ENCODE measurements at places on chromosomes 4 and X.

DNA sequence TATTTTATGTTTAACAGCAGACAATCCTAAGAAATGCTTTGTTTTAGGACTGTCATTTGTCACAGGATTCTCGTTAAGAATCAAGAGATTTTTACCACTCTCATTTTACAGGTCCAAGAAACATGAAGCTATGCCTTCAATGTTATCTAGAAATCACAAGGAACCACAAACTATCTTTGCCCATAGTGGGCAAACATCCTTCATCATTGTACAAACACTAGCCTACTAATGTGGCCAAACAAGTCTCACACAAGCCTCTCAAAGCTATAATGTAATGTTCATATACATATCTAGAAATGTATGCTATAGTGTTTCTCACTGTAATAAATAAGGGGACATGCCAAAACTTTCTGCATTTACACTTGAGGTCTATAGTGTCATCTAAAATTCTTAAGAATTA lies 26.8 kb downstream of the ZMAT1 start:
- DNase-seq: no peak

GRCh38 chr4:118957722-118958445 lies 69.2 kb downstream of the SYNPO2 start:
- no peak for DNase-seq

- DNase-seq: peak; percentile 26
These were observed 4.3 kb upstream of the SLC4A4 start for GRCh38 chr4:71334465-71334882.

DNA sequence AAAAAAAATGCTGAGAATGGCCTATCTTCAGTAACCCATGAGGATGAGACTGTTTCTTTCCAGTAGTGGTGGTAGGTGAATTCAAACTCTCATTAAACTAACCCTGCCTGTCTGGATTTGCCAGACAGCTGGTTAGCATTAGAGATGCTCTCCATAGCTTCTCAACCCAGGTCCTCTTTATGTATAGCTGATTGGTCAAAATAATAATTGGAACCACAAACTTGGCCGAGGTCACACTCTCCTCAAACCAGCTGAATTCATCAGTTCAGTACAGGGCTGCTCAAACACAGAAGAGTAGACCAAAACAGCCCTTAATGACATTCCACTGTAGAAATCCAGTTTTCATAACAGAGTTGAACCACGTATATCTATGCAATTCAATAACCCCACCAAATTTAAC lies 85.3 kb downstream of the HCCS start:
- DNase-seq: peak; percentile 49

GRCh38 chrX:13158911-13159310 lies 114.5 kb upstream of the FAM9C start:
- DNase-seq: no peak

- DNase-seq: no peak
These were observed 1420.2 kb downstream of the PCDH18 start for GRCh38 chr4:136112116-136112515.

DNA sequence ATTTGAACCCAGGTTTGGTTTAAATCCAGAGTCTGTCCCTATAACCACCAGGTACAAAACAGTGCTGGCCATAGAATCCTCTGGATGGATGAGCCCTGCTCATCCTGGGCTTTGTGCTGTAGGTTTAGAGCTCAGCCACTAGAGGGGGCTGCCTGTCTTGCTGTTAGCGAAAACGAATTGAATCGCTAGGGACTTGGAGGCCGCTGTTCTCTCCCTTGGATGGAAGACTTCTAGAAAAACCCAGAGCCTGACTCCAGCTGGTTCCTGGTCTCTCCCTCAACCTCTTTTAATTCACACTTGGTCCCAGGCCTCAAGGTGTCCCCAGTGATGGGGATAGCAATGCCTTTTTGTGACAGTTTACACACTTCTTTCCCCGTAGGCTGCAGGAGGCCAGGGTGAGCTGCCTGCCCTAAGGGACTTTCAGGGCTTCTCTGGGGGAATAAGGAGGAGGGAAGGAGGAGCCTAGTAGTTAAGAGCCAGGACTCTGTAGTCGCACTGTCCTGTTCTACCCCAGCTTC lies 8.7 kb downstream of the RIPPLY1 start:
- peak; percentile 84 for DNase-seq

GRCh38 chr4:175419236-175419718 lies 392.8 kb downstream of the GPM6A start:
- peak; percentile 97 for DNase-seq

DNA sequence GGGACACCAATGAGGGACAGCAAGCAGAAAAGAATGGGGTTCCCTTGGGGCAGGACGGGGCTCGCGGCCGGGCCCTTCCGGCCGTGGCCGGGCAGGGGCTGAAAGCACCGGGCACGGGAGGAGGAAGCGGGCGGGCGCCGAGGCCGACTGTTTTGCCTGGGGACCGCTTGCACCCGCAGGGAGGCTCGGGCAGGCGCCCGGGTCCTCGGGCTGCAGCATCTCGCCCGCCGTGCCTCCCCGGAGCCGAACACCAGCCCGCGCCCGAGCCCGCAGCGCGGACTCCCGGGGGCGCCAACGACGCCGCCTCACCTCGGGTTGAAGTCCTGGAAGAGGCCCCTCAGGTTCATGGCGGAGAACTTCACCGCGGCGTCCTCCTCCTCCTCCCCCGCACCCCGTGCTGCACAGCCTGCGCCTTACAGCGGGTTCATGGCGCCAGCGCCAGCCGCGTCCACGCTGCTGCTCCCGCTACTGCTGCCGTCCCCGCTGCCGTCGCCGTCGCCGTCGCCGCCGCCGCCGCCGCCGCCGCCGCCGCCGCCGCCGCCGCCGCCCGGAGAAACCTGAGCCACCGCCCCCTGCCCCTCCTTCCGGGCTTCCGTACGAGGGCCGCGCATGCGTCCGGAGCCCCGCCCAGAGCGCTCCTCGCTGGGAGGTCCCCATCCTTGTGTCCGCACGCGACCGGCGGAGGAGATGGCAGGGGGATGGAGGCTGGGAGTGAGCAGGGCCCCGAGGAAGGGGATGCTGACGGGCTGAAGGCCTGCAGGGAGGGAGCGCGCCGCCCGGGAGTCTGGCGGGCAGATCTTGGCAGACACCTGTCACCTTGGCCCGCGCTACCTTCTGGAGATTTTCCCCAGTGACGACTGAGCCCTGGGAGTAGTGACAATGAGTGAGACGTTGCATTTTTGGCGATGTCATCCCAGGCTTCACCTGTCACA lies at the start of gene TMEM185A:
TMEM185A (minus strand) TSS at position 559 of the 932 bp plus-strand sequence; CDS start at position 347, 212 bp downstream.
- peak; percentile 77 for DNase-seq

GRCh38 chr4:23674694-23675093 lies 215.2 kb downstream of the PPARGC1A start:
- DNase-seq: no peak

- peak; percentile 88 for DNase-seq
These were observed 44.8 kb downstream of the BANK1 start for GRCh38 chr4:101835121-101835904.

DNA sequence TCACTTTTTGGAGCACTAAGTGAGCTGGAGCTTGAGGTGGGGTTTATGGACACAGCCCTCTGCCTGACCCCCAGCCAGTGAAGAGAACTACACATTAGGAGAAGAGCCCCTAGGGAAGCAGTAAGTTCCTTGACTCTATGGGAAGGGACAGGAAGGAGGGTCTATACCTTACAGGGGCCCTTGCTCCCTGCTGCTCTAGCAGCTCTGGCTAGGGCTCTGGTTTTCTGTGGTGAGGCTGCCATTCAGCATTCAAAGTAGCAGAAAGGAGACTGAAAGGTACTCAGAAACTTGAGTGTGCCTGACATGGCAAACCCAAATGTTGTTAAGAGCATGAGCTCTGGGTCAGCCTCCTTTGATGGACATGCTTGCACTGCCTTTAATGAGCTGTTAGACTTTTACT lies 144.0 kb upstream of the KIT start:
- no peak for DNase-seq

DNA sequence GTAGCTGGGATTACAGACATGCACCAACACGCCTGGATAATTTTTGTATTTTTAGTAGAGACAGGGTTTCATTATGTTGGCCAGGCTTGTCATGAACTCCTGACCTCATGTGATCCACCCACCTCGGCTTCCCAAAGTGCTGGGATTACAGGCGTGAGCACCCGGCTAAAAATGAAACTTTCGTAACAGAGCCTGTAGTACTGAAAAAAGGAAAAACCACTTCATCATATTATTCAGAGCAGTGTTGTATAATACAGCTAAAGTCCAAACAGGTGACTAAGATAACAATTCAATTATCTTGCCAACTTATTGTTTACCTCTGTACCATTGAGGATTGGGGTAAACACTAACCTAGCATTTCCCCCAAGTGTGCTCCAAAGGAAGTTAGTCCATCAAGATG lies 43.9 kb upstream of the HPRT1 start:
- no peak for DNase-seq

- no peak for DNase-seq
These were observed 11.5 kb downstream of the ZFYVE28 start for GRCh38 chr4:2406920-2407319.

GRCh38 chrX:48598614-48599013 lies 1.3 kb downstream of the WDR13 start:
- DNase-seq: no peak

GRCh38 chr4:23754688-23755087 lies 135.2 kb downstream of the PPARGC1A start:
- DNase-seq: no peak

- DNase-seq: no peak
These were observed 195.5 kb downstream of the ZNF330 start for GRCh38 chr4:141416219-141416618.

- no peak for DNase-seq
These were observed 58.3 kb upstream of the HPGD start for GRCh38 chr4:174580597-174580996.

DNA sequence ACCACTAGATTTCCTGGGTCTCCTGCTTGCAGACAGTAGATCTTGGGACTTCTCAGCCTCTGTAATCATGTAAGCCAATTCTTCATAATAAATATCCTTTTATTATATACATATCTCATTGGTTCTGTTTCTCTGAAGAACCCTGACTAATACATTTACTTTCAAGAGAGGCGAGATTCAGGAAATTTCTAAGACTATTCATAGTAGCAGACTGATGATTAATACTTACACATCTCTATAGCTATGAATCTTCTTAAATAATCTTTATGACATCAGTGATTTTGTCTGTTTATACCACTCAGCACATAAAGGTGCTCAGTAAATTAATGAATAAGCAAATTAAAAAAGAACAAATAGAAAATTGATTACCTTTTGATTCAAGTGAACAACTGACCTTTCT lies 682.3 kb upstream of the GRID2 start:
- DNase-seq: no peak

DNA sequence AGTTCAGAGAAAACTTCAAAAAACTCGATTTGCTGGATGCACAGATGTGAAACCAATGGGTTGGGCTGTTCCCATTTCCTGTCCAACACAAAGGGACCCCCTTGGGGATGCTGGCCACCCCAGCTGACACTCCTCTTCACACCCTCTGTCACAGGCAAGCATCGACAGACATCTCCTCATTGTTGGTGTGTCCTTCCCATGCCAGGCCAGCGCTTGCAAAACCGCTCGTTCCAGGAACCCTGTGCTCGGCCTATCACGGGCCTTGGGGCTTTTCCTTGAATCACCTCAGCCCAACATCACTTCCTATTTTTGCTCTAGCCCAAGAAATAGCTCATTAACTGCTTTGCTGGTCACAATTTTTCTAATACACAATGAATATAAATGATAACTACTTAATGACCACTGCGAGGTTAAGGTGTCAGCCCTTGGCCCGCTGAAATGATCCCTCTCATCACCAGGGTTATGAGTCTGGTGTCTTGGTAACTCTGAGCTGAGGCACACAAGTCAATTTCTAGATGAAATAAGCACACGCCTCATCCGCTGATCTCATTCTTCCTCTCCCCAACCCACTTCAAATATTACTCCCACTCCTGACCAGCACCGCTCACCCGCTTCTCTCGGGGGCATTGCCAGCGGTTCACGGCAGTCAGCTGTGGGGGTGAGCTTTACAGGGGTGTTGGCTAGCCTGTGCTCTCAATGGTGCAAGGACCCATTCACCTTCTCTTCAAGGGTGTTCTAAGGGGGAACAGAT lies 32.3 kb downstream of the BCOR start:
- DNase-seq: no peak

- no peak for DNase-seq
These were observed 7.0 kb upstream of the HNRNPD start for GRCh38 chr4:82380831-82381230.

- DNase-seq: no peak
These were observed 14.6 kb upstream of the SPRY1 start for GRCh38 chr4:123381996-123382395.

GRCh38 chr4:139919004-139919403 lies 235.0 kb downstream of the MAML3 start:
- DNase-seq: peak; percentile 80

DNA sequence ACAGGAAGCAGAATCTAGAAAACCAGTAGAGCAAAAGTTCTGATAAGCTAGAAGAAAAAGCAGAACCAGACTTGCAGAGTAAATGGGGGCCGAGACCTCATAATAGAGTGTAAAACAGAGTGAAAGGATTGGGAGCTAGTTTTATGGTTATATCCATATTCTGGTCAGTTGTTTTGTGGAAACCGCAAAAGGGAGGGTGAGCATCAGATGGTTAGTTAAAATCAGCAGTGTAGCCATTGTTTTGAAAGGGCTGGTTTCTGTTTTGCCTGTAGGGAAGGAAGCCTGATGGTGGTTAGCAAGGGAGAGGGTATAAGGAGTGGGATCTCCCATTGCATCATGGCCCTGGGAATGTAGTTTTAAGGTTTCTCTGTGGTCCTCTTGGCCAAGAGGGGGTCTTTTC lies 17.2 kb upstream of the CCNI start:
- no peak for DNase-seq

DNA sequence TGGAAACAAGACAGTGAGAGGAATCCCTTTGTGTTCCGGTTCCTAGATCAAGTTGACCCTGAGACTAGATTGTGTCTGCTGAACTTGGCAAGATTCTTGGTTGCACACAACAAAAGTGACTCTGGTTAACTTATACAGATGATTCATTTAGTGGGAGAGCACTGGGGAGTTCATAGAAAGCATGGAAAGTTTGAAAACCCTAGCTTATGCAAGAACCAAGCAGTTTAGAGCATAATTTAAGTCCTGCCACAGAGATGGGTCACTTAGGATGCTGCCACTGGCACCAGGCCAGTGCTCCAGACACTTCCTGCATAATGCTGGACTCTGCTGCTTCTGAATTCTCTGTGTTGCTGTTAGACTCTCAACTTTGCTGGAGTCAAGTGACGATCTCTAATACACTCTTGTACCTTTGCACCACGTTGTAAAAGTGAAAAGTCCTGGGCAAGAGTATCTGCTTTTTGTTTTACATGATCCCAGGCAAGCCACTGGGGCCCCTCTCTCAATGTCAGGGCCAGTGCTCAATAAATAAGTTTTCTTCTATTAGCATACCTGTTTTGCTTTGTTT lies 12.7 kb upstream of the DCUN1D4 start:
- no peak for DNase-seq

- no peak for DNase-seq
These were observed 52.9 kb downstream of the MAP7D2 start for GRCh38 chrX:20063716-20064351.
